ENCODE measurements at places on chromosomes 11 and 22. TPM values are rescaled to one million over a fixed set of nuclear protein-coding genes. Genes with fewer than 3 reads are reported as not detected.

DNA sequence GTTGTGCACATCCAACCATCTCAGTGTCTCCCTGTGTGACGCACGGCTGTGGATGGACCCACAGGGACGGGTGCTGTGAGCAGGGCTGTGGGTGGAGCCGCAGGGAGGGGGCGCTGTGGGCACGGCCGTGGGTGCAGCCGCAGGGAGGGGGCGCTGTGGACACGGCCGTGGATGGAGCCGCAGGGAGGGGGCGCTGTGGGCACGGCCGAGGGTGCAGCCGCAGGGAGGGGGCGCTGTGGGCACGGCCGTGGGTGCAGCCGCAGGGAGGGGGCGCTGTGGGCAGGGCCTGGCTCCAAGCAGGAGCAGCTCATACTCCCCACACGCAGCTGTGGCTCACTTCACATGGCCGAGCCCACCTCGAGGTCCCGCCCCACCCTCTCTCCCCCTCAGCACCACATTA lies 6.0 kb upstream of the MAPK11 start:
- DNase-seq: no peak

DNA sequence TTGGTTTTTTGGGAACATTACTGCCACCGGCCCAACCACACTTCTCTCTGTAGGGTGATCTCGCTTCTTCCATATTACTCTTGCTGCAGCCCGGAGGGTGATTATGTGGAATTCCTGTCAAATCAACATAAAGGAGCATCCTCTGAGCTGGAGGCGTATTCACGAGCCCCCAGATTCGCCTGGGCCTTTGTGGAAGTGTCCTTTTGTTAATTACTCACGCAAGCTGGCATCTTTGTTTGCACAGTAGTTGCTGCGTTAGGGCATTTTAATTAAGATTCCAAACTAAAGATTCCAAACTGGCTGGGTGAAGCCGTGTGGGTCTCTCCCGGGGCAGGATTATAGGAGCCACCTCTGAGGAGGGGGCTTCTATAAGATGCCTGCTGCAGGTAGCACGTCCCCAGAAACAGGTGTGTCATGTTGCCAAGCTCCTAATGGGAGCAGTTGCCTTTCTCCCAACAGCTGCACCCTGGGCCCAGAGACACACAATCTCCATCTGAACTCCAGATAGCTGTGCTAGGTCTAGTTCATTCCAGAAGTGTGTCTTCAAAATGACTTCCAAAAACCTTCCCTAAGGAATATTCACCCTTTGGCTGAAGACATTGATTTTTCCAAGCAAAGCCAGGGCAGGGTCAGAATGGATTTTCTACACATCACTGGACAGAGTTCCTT lies 40.9 kb downstream of the SHISAL1 start:
- no peak for DNase-seq

The GAL gene
- not detected for total RNA-seq

The FGF3 gene
- not detected for total RNA-seq

DNA sequence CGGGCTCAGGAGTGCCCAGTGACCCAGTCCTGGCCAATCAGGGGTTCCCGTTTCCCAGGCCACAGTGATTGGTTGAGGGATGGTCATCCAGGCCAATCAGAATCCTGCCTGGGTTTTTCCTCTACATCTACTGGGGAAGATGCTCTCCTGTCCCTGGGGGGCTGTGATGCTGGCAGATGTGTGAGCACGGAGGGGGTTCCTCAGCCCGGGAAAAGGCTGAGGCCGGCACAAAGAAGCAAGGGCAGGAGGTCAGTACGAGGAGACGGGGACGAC lies 171.2 kb downstream of the CTTN start:
- DNase-seq: no peak

- no peak for DNase-seq
Observed at GRCh38 chr11:43582024-43582862, 98.3 kb upstream of the HSD17B12 start.

DNA sequence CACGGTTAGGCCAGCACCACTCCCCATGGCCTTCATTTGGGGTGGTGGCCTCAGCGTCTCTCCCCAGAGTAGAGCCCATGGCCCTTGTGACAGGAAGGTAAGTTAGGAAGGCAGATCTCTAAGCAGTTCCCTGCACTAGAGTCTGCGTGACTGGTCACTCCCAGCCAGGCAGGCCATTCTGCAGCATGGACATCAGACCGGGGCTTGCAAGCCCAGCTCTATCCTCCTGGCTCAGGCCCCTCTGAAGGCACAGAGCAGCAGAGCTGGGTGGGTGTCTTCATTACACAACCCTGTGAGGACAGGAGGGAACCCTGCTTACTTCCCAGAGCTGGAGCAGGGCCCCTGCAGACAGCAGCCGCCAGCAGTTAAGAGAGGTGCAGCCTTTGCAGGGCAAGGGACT lies 77.3 kb downstream of the PIWIL3 start:
- DNase-seq: no peak

The SCO2 gene
- total RNA-seq: 13.5 TPM

DNA sequence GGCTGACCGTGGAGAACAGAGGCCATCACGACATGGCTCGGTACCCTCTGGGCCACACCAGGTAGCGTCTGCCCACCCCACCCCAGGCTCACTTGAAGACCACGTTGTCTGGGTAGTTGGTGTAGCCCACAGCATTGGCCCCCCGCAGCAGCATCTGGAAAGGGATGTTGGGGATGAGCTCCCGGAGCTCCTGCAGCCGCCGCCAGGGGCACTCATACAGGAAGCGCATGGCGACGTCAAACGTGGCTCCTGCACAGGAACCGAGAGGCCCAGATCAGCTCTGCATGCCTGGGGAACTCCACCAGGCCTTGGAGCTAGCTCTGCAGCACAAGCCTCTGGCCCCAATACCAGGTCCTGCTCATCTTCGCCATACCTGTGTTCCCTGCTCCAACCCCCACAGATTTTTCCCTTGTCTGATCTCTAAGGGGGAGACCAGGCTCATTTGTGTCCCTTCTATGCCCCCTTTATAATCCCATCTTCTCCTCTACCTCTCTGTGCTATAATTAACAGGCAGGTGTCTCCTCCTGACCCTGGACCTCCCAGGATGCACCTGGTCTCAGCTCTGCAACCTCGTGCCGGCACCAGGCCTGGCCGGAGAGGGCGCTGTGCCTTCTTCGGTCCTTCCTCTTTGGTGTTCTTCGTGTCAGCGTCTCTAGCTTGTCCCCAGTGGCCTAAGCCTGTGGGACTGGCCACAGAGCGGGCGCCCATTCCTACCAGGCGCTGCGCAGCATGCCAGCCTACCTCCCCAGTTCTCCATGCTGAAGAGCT lies 5.0 kb upstream of the LRFN4 start:
- no peak for DNase-seq

GRCh38 chr22:42560781-42561180 lies 7.0 kb downstream of the SERHL2 start:
- no peak for DNase-seq

The POU2AF2 gene
- total RNA-seq: not detected

DNA sequence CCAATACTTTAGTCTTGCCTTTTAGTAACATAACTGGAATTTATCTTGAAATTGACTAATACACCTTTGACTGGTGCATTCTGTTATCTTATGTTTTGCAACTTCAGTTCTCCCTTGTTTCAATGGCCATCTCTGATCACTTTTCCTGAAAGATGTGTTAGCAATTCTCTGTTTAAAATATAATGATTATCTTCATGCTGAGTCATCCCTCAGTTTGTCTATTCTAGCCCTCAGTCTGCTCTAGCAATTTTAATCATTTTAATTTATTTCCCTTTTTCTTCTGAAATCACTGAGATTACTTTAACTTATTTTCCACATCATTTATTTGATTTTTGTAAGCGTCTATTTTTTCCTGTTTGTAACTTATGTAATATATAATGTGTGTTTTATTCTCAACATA lies 221.9 kb upstream of the PDGFD start:
- DNase-seq: no peak

DNA sequence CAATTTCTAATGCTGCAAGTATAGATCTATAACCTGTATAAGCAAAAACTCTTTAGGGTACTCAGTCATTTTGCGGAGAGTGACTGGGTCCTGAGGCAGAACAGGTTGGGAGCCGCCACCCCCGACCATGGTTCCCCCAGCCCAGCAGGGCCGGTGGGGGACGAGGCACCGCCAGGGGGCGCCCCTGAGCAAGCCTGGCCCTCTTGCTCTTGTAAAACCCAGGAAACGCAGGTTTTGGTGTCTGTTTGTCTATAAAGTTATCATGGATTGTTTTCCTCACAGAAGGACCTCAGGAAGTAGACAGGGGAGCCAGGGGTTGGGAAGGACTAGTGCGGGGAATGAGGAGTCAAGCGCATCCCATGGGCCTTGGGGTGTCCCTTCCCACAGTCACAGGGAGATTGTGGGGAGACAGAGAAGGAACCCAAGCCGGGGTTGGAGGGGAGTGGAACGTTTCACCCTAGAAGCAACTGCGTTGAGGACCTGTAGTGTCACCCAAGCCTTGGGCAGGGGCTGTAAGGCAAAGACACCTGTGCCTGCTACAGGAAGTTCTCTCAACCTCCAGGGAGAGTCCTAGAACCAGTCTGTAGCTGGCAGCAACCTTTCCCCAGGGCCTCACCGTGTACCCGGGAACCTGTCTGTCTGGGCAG lies 26.4 kb downstream of the KCTD17 start:
- DNase-seq: peak; percentile 90

DNA sequence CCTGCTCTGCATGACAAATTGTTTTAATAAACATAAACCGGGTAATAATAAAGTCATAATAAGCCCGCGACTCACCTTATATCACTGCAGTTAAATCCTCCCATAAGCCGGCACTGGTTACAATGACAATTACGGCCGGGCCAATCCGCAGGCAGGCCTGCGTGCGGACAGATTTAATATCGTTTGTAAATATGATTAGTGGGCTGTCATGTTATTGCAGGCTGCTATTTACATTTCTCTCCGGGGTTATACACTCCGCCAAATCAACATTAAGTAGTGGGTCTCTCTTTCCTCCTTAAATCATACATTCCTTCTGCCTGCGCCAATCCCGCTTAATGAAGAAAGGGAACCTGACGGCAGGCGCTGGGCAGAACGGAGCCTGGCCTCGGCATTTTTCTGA lies 51.8 kb upstream of the LMO1 start:
- DNase-seq: no peak

DNA sequence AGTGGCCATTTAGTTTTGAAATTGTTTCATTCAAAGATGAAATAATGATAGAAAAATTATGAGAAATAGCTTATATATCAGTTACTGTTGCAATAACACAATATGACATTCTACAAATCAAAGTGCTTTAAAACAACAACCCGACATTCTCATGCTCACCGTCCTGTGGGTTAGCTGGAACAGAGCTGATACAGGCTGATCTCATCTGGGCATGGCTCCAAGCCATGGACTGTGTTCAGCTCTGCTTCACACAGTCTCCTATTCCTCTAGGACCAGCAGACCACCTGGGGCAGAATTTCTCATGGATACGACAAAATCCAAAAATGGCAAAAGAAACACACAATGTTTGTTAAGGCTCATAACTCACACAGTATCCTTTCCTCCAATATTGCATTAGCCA lies 178.6 kb downstream of the CNTN5 start:
- no peak for DNase-seq
